Stimulated activated CD4-positive, alpha-beta T cell treated with anti-CD3 and anti-CD28 coated beads, Interleukin-1b, Interleukin-23, amount 100 ng/mL, for 48 hours (primary cell): ENCODE measurements at places on chromosomes 6 and 20.
A peak's percentile ranks its signal among the peaks of the same experiment; 100 is the strongest.

DNA sequence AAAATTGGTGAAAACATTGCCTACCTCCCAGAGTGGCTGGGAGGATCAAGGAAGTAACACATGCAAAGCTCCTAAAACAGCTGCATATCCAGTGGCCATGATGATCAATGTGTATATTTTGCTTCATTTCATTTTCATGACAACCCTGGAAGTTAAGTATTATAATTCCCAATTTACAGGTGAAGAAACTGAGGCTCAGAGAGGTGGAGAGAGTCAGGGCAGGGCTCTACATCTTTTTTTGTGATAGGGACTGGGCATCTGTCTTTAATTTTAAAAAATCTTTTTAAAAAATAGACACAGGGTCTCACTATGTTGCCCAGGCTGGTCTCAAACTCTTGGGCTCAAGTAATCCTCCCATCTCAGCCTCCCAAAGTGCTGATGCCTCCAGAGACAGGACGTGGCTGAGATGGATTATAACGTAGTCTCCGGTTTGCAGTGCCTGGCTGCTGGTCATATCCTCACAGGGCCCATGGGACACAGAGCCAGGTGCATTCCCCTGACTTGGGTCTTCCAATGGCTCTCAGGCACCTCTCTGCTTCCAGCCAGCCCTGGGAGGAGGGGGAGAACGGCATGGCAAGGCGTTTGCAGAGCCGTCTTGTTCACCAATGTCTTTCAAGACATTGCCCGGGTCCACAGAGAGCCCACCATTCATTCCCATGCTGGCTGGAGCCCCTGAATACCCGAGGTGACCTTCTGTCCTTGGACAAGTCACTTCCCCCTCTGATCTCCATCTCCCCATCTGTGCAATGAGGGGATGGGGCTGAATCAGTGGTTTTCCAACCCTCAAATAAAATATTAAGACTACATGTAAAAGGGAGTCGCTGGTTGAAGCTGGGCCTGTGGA, 38.3 kb downstream of the HNF4A start:
- DNase-seq = no peak

GRCh38 chr6:42555477-42556457, 8.1 kb upstream of the UBR2 start:
- no peak for DNase-seq

DNA sequence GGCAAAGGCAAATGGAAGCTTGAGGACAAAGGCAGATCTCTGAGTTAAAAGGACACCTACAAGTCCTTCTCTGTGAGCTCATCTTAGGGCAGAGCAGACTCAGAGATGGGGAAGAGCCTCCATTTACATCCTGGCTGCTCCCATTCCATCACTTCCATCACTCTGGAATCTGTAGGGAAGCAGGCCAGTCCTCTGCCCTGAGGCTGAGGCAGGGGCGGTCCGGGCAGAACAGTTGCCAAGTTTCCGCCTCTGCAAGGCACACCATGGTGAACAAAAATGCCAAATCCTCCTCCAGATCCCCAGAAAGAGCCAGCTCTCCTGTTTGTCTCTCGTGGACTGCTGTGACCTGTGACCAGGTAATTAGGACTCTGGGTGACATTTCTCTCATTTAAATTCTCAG, 209.6 kb upstream of the SSTR4 start:
- DNase-seq = no peak

DNA sequence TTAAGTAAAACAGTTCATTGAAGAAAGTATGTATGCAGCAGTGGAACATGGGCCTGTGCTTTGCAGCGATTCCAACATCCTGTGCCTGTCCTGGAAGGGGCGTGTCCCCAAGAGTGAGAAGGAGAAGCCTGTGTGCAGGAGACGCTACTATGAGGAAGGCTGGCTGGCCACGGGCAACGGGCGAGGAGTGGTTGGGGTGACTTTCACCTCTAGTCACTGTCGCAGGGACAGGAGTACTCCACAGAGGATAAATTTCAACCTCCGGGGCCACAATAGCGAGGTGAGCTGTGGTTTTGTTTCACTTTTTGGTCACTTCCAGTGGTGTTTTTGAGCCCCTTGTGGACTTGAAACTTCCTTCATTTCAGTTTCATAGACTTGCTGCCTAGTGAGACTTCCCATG, 1.7 kb downstream of the TULP4 start:
- peak; percentile 3 for DNase-seq

DNA sequence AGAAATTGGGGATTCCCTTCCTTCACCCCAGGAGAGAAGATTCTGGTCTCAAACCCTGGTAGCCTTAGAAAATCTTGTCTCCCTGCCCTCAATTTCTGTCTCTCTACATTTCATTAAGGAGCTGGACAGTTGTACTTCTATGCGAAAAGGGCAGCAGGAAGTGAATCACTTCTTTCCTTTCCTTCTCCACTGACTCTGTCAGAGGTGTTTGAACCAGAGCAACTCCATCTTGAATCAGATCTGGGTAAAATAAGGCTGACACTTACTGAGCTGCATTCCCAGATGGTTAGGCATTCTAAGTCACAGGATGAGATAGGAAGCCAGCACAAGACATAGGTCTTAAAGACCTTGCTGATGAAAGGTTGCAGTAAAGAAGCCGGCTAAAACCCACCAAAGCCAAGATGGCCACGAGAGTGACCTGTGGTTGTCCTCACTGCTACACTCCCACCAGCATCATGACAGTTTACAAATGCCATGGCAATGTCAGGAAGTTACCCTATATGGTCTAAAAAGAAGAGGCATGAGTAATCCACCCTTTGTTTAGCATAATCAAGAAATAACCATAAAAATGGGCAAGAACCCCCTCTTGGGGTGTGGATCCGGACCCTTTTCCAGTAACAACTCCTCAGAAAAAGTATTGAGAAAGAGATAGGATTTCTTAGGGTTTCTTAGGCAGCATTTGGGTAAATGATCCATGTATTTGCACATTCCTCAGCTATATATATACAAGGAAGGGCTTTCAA, 95.8 kb upstream of the PLCB4 start:
- DNase-seq = no peak

DNA sequence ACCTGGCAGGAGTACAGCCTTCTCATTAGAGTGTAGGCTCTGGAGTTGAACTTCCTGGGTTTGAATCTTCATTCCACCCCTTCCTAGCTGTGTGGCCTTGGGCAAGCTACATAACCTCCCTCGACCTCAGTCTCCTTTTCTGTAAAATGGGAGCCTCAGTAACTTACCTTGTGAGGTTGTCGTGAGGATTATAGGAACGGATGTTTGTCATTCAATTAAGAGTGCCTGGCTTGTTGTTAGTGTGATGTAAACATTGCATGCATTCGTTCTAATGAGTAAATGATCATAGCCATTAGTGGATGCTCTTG, 45.2 kb downstream of the TOX2 start:
- no peak for DNase-seq
